Neural crest cell (in vitro differentiated cells): ENCODE measurements at places on chromosomes 2 and 18. TPM values are rescaled to one million over a fixed set of nuclear protein-coding genes. Genes with fewer than 3 reads are reported as not detected.

DNA sequence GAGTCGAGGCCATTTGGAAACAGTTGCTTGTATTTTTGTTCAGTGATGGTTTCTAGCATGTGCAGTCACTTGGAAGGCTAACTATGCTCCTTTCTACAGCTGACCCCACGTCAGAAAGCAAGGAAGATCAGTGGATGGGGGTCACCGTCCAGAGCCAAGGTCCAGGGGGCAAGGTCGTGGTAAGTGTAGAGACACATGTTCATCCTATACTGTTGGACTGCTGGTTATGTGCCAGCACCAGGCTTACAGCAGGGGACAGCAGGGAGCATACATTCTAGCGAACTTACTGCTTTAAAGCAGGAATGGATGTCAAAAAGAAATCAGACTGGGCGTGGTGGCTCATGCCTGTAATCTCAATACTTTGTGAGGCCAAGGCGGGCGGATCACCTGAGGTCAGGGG, 40.0 kb downstream of the ITGA6 start:
- DNase-seq = no peak

DNA sequence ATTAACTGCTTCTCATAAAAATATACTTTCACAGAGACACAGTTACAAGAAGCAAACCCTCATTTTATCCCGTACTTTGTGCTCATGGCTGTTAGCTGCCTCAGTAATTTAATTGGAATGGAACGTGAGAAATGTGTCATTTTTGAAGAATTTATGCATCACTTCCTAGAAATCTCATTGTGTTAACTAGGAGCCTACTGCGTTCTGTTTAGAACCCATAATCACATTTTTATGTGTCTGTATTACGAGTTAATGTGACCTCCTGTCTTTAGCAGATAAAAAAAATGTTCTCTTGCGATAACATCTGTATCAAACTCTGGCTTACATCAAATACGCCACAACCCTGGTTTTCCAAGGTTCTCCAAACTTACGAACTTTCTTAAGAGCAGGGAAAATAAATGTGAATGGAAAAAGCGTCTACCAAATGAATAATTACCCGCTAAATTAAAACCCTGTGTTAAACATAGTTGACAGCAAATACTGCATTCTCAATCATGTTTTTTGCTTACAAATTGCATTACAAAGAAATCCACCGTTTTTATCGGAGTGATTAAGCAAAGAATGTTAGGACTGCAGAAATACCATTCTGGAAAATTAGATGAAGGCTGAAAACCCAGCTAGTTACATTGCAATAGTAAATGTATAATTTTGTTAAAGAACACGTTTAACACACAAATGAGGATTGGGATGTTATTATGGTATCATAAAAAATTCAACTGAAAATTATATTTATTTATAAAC, 12.1 kb upstream of the GBX2 start:
- DNase-seq = no peak

GRCh38 chr18:38170845-38171244, 605.2 kb upstream of the CELF4 start:
- no peak for DNase-seq

SLC4A5 gene
- 1.3 and 3.0 TPM in 2 replicates for total RNA-seq

FAP gene
- total RNA-seq = 0.50 TPM in 1 of 2 replicates, not detected in the other

DNA sequence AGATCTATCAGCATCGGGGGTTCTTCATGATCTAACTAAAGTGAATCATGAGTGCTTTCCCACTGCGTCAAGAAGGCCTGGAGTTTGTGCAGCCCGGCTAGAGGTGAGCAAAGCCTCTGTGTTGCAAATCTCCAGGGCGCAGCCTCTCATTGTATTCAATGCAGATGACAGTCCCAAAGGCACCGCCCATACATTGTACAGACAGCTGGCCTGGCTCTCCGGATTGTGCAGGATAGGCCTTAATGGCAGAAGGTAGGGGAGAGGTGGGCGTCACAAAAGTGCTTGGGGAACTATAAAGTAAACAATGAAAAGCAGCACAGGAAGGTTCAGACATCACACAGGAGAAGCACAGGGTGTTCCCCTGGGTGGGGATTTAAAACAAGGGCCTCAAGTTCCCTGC, 907 bp upstream of the GYPC start:
- peak; percentile 20 for DNase-seq

MYO7B gene
- total RNA-seq = 0.28 TPM in 1 of 2 replicates, not detected in the other

DNA sequence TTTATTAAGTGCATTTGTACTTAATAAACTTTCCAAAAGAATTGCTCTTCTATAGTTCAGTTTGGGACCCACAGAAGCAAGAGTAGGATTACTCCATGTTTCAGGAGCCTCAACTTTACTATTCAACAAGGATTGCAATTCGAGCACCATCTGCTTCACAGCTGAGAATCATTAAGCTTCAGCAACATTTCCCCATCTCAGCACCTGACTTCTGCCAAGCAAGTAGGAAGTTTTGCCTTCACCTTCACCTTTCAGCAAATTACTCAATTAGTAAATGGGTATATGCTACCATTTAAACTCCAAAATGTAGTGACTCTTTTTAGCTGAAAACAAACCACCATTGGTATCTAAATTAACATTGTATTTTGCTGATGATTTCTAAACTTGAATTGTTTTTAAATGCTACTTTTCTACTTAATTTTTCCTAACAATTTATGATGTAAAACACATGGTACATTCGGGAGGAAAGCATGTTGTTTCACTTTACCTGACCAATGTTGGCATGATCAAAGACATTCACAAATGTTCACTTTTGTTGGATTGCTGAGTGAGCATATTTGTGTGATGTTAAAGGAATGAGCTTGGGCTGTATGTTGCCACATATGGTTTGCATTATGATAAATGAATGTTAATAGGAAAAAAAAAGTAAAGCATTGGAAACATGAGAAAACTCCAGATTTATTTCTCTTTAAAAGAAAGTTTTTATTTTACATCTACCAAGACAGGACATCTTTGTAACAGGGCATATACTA, 159.2 kb downstream of the GULP1 start:
- DNase-seq = no peak

DNA sequence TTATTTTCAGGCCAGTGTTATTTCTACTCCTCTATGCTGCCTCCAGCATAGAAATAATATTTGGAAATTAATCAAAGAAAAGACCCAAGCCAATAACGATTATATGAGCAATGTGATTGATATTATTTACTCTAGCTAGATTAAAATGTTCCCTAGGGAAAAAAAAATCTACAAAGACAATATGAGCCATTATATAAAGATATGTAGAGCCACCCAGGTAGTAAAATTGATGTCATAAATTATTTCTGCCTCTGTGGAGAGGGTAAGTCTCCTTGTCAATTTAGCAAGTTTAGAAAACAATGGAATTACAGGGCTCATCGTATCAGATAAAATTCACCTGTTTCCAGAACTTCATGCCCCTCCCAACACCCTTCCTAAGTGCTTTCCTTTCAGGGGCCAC, 202.9 kb downstream of the RDH14 start:
- no peak for DNase-seq

DNA sequence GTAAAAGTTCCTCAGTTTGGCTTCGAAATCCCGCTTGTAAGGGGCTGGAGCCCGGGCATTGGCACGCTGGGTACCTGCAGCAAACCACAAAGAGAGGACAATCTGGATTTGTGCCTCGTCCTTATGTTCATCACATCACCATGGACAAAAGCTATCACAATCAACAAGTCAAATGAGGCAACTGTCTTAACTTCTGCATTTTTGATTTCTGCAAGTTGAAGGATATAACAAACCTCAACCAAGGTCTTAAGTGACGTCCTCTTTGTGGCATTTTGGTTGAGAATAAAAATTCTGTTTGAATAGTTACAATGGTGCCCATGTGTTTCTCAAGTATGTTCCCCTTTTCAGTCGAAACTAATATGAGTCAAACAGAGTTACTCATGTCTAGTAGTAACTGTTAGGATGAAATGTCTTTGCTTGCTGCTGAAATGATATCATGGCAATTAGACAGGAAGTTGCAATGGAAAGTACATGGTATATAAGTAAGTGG, 70.8 kb upstream of the STK17B start:
- no peak for DNase-seq

NIF3L1 gene
- total RNA-seq = 49.8 and 50.6 TPM in 2 replicates

GRCh38 chr18:62152844-62153243, 34.0 kb downstream of the PIGN start:
- DNase-seq = no peak

- DNase-seq = no peak
These were observed 46.0 kb upstream of the RMND5A start for GRCh38 chr2:86673986-86674670.

DCDC2C gene
- not detected in 2 replicates for total RNA-seq

CD207 gene
- not detected in 2 replicates for total RNA-seq

UGT1A5 gene
- total RNA-seq = not detected in 2 replicates

SCYGR5 gene
- total RNA-seq = not detected in 2 replicates

- no peak for DNase-seq
These were observed 7.9 kb downstream of the ARL4C start for GRCh38 chr2:234488913-234489451.

- DNase-seq = no peak
These were observed 20.5 kb downstream of the GAREM1 start for GRCh38 chr18:32450026-32450691.

CD226 gene
- 0.40 and 1.0 TPM in 2 replicates for total RNA-seq

CACNB4 gene
- total RNA-seq = 6.0 and 6.9 TPM in 2 replicates

MEP1B gene
- not detected in 2 replicates for total RNA-seq

GRCh38 chr18:24013051-24013450, 1.5 kb upstream of the TTC39C start:
- no peak for DNase-seq

DNA sequence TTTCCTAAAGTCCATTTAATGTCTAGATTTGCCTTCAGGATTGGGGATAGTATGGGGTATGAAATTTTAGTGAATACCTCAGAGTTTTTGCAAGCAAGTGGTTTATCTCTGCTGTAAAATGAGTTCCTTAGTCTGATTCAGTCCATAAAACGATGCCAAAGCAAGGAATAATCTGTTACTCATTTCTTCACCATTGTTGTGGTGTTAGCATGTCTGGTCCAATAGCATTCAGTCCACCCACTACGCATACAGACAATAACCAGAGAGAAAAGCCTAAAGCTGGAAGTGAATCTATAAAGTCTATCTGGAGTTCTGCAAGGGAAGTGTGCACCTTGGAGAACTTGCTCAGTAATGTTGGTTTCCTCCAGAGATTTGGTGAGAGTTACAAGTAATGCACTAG, 12.9 kb upstream of the DPP4 start:
- no peak for DNase-seq

LYG2 gene
- not detected in 2 replicates for total RNA-seq
